ENCODE measurements at places on chromosomes 2 and 18.

DNA sequence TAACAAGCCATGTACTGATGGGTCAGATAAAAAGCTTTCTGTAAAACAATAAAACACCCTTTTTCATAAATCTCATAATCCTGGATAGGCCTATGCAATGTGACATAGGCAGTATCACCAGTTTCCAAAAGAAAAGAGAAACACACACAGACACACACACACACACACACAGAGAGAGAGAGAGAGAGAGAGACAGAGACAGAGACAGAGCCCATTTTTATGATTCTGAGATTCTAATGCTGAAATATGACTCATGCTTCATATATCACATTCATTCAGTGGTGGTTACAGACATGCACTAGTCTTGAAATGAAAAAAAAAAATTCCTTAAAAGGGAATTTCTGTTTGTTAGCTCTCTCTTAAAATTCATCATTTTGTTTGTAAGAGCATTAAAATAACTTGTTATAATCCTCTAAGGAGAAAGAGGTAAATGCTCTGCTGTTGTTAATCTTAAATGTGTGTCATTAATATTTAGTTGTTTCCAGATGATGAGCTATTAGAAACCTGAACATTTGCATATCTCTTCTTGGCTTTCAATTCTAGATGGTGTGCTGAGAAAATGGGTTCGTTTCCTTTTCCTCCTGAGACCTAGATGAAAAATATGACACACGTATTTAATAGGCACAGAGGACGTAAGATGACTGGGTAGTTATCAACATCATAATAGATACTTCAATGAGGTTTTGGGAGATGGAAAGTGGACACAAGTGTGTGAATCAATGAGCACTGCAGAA is 1598.7 kb upstream of the ACVR2A start:
- no peak for DNase-seq

DNA sequence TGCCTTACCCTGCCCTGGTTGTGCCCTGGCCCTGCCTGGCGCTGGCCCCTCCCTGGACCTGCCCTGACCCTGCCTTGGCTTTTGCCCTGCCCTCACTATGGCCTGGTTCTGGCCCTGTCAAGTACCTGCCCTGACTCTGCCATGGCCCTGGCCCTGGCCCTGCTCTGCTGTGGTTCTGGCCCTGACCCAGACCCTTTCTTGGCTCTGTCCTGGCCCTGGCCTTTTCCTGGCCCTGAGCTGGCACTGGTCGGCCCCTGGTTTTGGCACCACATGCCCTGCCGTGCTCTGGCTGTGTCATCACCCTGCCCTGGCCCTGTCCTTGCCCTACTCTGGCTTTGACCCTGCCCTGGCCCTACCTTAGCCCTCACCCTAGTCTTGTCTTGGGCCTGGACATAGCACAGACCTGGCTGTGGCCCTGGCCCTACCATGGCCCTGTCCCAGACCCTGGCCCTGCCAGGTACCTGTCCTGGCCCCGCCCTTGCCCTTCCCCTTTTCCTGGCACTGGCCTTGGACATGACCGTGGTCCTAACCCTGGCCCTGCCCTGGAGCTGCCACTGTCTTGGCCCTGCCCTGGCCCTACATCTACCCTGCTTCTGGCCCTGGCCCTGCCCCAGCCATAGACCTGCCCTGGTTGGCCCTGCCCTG is 4.8 kb upstream of the ANKRD62 start:
- DNase-seq, result no peak

DNA sequence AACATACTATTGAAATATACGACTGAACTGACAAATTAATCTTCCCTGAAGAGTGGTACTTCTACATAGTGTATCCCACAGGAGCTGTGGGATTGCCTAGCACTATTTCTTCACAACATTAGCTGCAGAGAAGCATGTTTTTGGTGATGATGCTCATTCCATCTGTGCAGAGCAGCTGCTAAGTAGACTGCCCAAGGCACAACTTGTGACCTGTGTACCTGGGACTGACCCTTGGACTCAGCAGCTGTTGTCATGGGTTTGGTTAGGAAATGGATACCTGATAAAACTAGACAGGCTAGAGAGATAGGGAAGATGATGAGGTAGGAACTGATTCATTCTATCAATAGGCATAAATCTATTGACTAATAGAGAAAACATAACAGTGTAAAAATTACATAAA is 1204.0 kb downstream of the DSC3 start:
- DNase-seq, result no peak

- no peak for DNase-seq
These were observed 332.9 kb downstream of the EIPR1 start for GRCh38 chr2:3044587-3045317.

DNA sequence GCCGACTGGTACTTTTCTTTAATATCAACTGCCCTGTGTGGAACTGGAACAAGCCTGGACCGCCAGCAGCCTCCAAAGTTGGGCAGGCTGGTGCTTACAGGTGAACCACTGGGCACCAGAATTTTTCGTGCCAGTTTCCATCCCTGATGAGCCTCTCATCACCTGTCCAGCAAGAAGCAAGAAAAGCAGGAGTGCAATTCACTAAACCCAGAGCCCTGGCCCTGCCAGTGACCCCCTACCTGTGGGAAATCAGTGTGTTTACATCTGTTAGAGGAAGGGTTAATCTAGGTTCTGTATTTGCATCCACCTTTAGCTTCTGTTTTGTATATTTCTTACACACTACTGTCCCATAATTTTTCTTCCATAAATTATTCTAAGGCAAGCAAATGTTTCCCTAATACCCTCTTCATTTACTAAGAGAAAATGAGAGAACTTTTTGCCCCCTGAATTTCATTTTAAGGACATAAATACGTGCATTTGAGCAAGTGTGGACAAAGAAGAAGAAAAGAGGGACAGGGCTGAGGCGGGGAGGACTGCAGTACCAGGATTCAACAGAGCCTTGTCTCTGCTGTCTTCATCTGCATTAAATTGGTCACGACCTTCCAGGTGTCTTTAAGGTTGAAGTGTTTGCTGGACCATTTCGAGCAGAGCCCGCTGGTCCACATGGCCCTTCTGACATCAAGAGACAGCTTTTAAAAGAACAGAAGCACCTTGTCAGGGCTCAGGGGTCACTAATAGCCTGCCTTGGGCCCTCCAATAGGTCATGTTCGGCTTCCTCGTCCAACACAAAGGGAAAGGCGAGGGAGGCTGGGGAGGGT is 763.1 kb downstream of the BCL11A start:
- DNase-seq, result no peak

DNA sequence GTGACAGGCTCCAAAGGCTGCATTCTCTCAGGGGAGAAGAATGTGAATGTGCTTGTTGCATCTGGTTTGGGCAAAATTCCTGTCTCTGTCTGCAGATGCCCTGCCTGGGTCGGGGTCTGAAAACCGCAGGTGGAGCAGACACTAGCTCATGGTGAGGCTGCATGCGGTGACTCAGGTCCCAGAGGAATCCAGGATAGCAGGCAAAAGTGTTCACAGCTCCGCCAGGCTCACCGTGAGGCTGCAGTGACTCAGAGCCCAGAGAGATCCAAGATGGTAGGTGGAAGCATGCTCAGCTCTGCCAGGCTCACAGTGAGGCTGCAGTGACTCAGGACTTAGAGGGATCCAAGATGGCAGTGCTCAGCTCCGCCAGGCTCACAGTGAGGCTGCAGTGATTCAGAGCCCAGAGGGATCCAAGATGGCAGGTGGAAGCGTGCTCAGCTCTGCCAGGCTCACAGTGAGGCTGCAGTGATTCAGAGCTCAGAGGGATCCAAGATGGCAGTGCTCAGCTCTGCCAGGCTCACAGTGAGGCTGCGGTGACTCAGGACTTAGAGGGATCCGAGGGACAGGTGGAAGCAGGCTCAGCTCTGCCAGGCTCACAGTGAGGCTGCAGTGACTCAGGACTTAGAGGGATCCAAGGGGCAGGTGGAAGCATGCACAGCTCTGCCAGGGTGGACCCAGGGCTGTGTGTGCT is 200.5 kb downstream of the ACKR3 start:
- DNase-seq, result no peak

DNA sequence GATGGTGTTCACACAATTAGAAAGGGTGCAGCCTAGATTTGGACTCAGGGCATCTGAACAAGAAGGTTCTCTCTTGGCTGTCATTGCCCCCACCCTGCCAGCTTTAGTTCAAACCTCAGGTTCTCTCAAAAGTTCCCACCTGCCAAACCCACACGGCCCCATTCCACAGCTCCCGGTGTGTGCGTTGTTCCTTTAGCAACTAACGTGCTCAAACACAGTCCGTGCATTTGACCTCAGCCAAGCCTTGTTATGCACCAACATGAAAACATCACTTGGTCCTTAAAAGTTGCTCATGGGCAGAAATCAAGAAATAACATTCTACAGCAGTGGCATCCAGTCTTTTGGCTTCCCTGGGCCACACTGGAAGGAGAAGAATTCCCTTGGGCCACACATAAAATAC is 32.0 kb downstream of the LOXHD1 start:
- DNase-seq, result no peak

DNA sequence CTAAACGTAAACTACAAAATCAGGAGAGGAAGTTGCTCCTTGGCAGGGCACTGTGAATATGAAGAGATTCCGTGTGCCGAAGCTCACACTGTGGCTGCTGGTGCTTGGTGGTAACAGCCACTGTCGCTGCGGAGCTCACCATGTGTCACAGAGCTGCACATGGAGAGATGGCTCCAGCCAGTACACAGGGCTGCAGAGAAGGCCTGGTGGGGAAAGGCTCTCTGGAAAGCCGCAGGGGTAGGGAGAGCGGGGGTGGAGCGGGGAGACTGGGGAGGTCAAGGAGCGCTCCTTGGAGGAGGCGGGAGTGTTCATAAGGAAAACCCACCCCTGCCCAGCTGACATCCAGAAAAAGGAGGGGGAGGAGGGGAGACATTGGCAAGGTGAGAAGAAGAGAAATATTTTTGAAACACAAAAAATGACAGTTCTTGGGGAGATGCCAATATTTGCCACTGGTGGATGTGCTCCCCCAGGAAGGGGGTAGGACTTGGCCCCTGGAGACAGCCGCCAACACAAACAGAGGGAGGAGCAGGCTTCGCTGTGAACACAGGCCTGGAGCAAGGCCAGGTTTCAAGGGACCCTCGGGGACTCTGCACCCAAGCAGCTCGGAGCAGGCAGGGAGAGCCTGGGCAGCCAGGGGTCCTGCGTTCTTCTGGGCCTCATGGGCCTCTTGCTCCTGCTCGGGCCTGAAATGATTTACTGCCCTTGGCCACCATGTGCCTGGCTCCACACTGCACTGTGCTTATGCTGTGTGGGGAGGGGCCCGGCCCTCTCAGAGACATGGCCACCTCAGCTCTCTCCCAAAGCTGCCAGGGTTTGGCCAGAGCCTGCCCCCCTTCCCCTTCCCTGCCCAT is 102.6 kb upstream of the GLI2 start:
- DNase-seq, result no peak

GRCh38 chr2:149538138-149538833 is 49.3 kb downstream of the MMADHC start:
- no peak for DNase-seq

- no peak for DNase-seq
These were observed 1922.3 kb upstream of the CELF4 start for GRCh38 chr18:39487932-39488331.

DNA sequence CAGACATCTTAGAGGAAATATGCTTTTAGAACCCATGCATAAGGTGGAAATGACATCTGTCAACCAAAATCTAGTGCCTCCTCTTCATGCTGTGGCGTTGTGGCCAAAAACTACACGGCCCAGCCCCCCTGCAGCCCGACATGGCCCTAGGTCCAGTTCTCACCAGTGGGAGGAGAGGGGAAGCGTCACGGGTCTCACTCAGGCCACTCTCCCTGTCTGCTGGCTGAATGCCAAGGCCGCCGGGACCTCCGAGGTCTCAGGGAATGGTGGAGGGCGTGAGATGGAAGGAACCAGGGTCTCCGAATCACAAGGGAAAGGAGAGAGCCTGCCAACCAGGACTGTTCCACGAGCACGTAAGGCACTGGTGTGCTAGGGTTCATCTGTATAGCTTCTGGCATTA is 361.0 kb downstream of the ANAPC1 start:
- no peak for DNase-seq

DNA sequence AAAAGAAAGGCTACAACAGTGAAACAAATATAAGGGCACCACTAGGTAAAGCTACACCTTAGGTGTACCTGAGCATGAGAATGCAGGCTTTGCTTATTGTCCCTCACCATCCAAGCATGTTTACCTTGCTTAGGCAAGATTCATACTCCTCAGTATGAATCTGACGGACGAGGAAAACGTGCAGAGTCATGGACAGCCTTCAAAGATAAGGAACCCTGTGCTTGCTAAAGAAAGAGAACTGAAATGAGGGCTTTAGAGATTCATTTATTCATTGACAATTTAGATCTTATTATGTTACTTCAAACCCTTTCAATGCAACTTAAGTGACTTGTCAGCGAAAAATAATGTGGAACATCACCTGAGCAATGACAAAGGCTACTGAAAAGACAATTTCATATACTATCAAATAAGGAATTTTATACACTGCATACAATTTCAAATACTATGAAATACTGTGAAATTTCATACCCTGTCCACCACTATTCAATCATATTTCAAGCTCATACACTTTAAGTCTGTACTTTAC is 21.7 kb downstream of the CLASP1 start:
- no peak for DNase-seq

GRCh38 chr2:46669996-46670793 is 190.8 kb downstream of the TMEM247 start:
- DNase-seq, result no peak

- DNase-seq, result no peak
These were observed 100.1 kb upstream of the TLK1 start for GRCh38 chr2:171260471-171261424.

DNA sequence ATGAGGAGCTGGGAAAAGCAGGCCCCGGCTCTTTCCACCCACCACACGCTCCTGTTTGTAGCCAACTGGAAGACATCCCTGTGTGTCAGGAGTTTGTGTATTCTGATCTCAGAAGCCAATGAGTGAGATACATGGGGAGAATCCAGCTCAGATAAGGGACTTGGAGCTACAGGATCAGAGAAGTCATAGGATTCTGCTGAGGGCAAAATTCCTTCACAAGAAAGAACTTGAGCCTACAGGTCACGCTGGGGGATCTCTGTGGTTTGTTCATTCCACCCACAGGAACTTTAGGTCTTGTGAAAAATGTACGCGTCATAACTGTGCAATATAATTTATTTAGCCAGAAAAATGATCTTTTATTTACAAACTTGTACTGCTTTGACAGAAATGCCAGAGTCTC is 80.1 kb upstream of the SMIM21 start:
- no peak for DNase-seq

GRCh38 chr18:29862824-29863223 is 1179.7 kb downstream of the DSC3 start:
- no peak for DNase-seq

- DNase-seq, result peak; percentile 32
These were observed 39.5 kb upstream of the CYP1B1 start for GRCh38 chr2:38115216-38116032.

- no peak for DNase-seq
These were observed 16.5 kb upstream of the INO80C start for GRCh38 chr18:35514283-35514682.

GRCh38 chr18:7941533-7941932 is 374.4 kb downstream of the PTPRM start:
- no peak for DNase-seq
